ENCODE measurements at places on chromosomes 12 and 14.

- DNase-seq: no peak
These were observed 13.8 kb downstream of the KITLG start for GRCh38 chr12:88566430-88566829.

DNA sequence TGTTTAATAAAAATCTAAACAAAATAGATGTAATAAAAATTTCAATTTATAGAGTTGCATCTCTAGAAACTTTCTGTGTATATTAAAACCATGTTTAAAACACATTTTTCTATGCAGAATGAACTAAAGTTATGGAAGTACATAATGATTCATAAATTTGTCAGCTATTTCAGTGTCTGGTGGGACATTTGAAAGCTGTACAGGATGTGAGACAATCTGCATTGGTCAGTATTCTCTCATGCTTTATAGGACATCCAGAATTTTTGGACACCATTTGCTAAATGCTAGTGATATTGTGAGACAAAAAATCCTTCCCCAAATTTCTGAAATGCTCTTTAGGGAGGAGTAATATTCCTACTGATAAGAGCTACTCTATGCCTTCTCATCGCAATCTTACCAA, 13.3 kb downstream of the GPR135 start:
- no peak for DNase-seq

DNA sequence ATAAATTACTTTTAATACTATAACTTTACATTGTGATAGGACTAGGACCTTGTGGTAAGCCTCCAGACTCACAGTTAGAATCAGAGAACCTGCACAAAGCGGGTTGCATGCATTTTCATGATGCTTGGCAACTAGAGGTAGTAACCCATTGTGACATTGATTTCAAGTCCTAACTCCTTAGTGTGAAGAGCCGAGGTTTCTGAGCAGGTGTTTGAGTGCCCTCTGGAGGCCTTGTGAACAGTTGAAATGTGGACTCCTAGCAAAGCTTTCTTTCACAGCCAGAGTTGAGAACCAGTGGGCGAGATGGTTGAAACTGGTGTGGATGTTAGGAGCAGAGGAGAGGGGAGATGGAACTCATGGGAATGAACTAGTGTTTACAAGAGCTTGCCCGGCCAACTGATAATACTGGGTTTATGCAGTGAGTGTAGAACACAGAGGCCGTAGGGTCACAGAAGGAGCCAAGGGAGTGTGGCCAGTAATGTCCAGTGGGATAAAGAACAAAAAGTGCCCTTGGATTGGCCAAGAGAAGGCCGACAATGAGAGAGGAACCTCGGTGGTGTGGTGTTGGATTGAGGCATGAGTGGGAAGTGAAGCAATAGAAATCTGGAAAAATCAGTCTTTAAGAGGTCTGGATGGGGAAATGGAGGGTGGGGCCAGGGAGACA, 10.9 kb downstream of the ZNF664 start:
- peak; percentile 83 for DNase-seq

DNA sequence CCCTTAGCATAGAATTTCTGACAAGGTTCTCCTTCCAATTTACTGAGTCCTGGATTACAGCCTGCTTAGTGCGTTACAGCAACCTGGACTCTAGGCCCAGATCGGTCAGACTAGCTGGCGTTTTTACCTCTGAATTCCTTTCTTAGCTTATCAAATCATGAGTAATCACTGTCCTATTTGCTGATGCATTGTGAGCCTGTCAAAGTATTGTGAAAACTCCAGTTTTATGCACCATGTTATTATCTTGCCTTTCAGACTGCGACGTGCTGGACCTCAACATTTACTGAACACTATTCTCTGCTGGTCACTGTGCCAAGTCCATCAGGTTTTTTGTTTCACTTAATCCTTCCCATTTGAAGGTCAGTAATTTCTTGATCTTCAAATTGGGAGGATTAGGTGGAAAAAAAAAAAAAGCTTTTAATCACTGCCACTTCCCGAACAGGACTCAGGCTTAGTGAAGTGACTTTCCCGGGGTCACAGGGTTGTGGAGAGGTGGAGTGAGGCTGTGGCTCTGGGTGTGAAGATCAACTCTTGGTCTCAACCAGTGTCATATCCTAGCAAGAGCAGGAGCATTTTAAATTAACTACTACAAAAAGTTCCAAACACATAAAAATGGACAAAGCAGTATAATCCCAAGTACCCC, 31.2 kb downstream of the FBXO21 start:
- DNase-seq: no peak

DNA sequence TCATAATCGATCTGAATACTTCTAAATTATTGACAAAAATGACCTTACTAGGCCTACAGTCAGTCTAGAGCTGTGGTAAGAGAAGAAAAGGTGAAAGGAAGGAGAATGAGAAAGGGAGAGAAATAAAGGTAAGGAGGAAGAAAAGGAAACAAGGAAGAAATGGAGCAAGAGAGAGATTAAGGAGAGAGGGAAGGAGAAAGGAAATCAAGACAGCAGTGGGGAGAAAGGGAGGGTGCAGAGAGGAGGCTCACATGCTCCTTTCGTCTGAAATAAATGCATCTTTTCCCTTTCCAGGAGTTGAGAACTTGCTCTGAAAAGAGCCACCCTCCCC, 3.7 kb downstream of the RNASE9 start:
- no peak for DNase-seq

DNA sequence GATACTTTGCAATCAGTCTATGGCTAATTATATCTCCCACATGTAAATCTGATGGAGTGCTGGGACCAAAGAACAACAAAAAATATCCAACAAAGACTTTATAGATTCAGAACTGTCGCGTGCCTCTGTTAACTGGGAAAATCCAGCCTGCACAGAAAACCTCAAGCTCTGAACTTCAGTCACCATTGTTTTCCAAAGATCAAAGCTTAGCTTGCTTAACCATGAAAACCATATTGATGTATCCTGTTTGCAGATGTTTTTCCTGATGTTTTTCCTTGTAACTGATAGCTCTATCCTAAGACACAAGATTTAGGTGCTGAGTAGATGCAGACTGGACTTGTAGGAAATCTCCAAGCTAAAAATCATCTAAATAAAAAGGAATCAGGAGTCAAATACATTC, 163.7 kb downstream of the GXYLT1 start:
- DNase-seq: no peak

DNA sequence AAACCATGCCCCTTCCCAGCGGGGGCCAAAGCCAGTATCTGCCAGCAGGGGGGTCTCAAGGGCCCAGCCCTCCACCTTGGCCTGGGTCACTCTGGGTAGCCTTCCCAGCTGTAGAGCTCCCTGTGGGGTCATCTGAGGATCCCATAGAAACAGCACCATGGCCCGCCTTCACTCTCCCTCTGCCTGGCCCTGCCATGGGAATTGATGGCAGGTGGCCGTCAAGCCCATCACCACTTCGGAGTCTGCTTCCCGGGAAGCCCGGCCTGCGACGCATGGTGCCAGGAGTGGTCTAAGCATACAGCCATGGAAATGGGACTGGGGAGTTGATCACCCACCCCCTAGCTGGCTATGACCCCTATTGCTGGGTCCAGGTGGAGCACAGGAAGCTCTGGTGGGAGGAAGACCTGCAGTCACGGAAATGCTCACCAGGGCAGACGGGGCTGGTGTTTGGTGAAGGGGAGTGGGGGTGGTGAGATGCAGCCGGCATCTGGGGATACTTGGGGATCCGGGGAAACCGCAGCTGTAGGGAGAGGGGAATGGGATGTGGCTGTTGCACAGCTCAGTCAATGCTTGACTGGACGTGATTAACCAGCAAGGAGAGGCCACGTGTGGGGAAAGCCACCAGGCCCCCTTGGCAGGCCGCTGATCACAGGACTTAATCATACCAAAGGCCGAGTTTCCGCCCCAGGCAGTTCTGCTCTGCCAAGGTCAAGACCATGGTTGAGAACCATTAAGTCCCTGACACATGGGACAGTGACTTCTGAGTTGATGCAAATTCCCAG, 52.2 kb upstream of the DIO3 start:
- DNase-seq: no peak
